Pons (tissue), 1 donor: ENCODE measurements at places on chromosomes 11 and 22.

- DNase-seq, result no peak
Observed at GRCh38 chr11:17605651-17606122, 58.6 kb downstream of the OTOG start.

- DNase-seq, result no peak
Observed at GRCh38 chr11:65132238-65132987, 1.9 kb downstream of the SYVN1 start.

DNA sequence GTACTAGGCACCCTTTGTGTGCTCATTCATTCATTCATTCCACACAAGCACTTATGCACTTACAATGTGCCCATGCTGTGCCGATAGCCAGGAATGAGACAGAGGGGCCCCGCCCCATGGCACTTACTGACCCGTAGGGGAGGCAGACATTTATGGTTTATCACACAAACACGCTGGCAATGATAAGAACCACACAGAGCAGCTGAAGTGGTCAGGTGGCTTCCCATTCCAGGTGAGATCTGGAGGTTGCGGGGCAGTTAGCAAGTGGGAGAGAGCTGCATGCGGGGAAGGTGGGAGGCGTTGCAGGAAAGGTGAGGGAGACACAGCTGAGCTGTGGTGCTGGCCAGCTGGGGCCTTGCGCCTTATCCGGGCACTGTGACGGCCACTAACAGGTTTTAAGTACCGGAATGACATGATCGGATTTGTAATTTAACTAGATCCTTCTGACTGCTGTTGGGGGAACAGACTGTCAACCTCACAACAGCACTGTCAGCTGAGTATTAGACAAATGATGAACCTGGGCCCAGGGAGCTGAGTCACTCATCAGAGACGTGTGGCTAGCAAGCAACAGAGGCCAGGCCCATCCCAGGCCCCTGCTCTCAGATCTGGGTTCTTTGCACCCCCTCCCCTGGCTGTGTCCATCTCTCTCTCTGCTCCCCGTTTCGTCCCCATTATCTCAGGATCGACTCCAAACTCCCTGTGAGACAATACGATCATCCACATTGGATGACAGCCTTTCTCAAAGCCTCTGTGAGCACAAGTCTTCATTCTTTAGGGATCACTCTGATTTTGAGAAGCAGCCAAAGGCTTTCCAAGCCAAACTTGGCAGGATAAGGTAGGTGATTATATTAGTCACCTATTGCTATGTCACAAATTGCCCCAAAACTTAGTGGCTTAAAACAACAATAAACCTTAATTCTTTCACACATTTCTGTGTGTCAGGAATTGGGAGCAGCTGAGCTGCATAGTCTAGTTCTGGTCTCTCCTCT, 28.4 kb downstream of the RASD2 start:
- DNase-seq, result no peak

GRCh38 chr11:12103411-12104225, 6.8 kb upstream of the MICAL2 start:
- DNase-seq, result no peak
